ENCODE measurements at places on chromosomes 1 and 21.

GRCh38 chr21:46168238-46168637 lies 12.9 kb upstream of the FTCD start:
- DNase-seq: no peak

GRCh38 chr21:26900980-26901379 lies 55.8 kb upstream of the ADAMTS1 start:
- DNase-seq: no peak

DNA sequence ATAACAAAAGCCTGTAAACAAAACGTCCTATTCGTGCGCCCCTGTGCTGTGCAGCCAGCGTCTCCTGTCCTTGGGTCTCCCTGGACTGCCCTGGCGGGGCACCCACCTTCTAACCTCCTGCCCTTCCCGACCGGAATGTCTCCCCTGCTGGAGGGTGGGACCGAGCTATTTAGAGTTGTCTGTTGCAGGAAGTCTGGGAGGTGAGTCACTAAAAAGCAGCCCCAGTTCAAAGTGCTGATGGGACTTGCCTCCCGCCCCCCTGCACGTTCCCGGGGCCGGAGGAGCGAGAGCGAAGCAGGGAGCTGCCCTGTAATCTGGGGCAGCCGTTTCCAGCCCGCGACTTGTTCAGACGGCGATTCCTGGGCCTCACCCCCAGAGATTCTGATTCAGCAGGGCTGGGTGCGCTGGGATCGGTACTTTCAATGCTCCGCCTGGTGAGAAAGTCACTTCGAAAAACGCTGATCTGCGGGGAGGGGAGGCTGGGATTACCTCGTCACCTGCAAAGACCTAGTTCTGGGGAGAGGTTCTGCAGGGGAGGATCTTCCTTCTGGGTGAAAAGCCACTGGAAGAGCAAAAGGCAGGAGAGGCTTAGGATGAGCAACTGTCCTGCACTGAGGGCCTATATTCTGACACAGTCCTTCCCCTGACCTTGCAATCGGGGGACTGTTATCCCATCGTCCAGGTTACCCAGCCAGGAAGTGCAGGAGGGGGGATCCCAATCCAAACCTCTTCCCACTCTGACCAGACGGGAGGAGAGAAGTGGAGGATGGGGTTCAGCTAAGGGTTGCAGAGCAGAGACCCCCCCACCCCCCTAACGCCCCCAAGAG lies 1.2 kb upstream of the DHRS3 start:
- DNase-seq: no peak

DNA sequence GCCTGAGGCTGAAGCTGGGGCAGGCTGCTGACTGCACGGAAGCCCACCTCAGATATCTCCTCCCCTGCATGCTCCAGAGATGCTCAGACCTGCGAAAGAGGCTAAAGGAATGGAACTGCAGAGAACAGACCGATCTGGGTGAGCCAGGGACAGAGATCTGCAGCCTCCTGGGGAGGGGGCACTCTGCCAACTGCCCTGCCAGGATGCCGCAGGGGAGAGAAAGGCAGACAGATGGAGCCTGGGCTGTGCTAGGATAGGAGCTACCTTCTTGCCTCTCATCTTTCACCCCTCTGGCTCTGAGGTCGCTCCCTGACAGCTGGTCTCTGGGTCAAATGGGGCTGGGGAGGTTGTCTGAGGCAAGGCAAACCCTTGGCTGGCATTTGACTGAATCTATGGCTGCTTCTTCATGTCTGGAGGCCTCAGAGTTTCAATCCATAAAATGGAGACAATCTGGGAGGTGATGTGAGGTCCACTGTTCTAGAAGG lies 238.2 kb downstream of the GRIK3 start:
- DNase-seq: no peak

DNA sequence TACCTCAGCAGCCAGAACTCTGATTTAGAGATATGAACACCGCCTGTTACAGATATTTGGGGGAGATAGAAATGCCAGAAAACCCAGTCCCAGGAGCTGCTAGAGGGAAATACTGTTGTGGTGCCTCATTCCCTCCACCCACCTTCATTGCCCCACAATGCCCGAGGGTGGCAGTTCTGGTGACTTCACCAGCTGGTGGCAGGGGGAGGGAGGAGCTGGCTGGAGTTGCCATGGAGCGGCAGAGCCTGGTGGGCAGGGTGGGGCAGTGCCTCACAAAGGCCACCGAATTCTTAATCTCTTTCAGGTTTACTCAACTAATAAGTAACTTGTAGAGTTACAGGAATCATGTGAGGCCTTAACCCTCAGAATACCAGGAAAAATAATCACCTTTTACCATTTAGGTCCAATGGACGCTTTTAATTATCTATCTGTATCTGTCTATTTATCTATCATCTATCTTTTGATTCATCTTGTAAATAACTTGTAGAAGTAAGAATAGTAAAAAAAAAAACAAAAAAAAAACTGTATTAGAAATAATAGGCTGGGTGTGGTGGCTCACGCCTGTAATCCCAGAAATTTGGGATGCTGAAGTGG lies 11.7 kb upstream of the S100A11 start:
- no peak for DNase-seq

DNA sequence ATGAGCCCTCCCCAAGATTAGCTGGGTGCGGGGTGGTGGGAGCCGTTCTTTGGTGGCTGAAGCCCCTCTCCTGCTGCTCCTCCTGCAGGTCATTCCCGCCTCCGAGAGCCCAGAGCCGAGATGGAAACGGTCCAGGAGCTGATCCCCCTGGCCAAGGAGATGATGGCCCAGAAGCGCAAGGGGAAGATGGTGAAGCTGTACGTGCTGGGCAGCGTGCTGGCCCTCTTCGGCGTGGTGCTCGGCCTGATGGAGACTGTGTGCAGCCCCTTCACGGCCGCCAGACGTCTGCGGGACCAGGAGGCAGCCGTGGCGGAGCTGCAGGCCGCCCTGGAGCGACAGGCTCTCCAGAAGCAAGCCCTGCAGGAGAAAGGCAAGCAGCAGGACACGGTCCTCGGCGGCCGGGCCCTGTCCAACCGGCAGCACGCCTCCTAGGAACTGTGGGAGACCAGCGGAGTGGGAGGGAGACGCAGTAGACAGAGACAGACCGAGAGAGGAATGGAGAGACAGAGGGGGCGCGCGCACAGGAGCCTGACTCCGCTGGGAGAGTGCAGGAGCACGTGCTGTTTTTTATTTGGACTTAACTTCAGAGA lies 448 bp downstream of the G0S2 start:
- DNase-seq: no peak

DNA sequence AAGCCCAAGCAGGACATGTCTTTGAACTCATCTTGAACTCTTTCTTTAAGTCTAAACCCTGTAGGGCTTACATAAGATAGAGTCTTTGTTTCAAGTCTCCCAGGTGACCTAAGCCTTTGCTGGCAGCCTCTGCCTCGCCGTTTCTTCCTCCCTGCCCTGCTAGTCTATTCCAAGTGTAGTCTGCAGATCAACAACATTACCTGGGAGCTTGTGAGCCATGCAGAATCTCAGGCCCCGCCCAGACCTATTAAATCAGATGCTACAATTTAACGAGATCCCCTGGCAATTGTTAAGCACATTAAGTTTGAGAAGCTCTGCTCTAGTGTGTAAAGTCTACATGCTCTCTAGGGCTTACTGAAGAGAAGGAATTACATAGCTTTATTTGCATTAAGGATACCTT lies 271.6 kb downstream of the PBX1 start:
- no peak for DNase-seq

DNA sequence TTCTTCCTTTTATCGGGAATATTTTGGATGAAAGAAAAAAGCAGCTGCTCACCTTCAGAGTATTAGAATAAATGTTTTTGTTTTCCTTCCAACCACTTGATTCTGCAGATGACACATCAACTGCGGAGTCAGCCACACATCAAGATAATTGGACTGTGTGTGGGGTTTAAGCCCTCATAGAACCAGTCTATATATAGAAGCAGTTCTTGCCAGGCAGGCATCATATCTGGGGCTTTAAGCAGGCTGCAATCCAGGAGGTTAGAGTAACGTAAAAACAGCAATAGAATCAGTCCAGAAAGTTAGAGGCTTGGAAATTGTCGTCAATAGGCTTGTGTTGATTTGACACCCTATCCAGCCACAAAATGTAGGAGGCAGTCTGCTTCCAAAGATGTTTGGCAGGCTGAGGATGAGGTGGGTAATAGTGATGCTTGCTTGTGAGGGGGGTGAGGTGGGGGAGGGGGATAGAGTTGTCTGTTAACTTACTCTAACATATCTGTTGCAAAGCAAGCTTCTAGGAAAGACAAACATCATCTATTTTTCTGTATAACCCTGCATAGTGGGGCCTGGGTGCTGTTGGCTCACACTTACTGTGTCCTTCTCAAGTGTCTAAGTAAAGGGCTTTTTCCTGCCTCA lies 64.8 kb downstream of the PEX14 start:
- DNase-seq: no peak

- DNase-seq: no peak
These were observed 11.4 kb downstream of the KCNJ15 start for GRCh38 chr21:38267991-38268863.

GRCh38 chr21:33228455-33228854 lies 1.3 kb upstream of the IFNAR2 start:
- DNase-seq: no peak

DNA sequence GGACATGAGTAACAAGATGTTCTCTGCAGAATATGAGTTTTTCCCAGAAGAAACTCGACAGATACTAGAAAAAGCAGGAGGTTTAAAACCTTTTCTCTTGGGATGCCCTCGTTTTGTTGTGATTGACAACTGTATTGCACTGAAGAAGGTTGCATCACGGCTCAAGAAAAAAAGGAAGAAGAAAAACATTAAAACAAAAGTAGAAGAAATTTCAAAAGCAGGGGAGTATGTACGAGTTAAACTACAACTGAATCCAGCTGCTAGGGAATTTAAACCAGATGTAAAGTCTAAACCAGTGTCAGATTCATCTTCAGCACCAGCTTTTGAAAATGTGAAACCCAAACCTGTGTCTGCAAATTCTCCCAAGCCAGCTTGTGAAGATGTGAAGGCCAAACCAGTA lies 92.5 kb downstream of the TTC3 start:
- DNase-seq: no peak

GRCh38 chr1:100152271-100152670 lies 19.3 kb downstream of the TRMT13 start:
- DNase-seq: no peak

Data from NCI-H2081 treated with DMSO at 0.1 percent for 48 hours (cell line).